HCT116 (cell line): ENCODE measurements at places on chromosomes 5 and 9.

DNA sequence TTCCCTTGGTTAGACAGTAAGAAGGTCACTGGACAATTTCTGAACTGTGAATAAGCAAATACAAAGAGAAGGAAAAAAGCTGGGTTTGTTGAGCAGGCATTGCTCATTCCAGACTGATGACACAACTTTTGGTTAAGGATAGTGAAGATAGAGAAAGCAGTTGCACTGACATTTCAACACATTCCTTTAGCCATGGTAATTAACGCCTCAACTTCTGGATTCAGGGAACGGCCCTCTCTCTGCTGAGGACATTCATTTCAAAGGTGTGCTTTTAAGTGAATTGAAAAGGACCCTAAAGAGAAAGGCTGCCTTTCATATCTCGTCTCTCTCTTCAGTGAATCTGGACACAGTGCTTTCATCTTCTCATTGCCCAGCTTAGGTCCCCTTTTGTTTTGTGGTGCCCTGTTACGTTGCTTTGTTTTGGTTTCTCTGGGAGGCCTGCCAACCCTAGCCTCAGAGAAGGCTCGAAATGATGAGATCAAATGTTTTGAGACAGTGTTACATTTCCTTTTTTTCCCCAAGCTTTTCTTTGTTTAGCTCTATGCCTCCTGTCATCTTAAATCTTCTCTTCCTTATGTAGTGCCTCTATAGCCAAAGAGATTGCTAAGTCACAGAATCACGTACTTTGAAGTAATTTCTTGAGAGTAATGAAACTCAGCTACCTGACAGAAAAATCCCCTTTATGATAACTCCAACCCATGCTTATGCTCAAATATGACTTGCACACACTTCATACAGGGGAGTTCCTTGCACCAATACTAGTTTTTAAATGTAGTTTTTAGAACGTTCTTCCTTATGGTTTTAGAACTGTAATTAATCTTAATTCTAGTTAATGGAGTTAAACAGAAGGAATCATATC lies 94.4 kb upstream of the IFNE start:
- peak; percentile 93 for DNase-seq

GRCh38 chr5:179385914-179386313 lies 40.7 kb upstream of the ADAMTS2 start:
- DNase-seq, result no peak

GRCh38 chr9:126705767-126706697 lies 92.3 kb downstream of the LMX1B start:
- peak; percentile 40 for DNase-seq

- DNase-seq, result no peak
Measured at GRCh38 chr9:6711403-6711802, 46.4 kb upstream of the KDM4C start.

DNA sequence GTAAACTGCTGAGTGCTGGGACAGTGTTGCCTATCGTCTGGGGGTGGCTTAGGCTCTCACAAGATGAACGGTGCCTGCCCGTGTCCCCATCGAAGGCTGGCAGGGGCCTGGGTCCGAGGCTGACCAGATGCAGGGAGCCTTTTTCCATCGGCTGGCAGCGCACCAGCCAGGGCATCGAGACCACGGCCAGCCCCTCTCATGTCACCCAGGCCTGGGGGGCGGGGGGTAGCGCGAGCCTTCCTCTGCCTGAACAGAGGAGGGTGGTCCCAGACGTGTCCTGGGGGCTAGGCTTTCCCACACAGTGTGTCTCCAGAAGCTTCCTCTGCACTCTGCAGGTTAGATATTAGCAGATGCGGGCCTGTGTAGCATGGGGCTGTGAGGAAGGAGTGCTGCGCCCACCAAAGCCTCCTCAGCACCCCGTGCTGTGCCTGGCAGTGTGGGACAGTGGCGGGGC lies 17.3 kb downstream of the FGD3 start:
- no peak for DNase-seq

DNA sequence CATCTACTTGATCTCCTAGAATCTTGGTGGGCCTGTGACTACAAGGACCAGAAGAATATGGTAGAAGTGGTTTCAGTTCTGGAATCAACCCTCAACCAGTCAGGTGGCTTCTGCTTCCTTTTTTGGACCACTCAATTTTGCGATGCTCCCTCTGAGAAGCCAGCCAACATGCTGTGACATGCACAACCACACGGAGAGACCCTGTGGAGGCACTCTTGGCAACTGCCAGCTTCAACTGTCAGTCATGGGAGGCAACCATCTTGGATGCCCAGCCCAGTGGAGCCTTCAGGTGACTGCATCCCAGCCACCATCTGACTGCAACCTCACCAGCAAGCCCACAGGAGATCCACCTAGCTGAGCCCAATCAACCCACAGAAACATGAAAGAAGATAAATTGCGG lies 137.3 kb downstream of the FAM114A2 start:
- no peak for DNase-seq

DNA sequence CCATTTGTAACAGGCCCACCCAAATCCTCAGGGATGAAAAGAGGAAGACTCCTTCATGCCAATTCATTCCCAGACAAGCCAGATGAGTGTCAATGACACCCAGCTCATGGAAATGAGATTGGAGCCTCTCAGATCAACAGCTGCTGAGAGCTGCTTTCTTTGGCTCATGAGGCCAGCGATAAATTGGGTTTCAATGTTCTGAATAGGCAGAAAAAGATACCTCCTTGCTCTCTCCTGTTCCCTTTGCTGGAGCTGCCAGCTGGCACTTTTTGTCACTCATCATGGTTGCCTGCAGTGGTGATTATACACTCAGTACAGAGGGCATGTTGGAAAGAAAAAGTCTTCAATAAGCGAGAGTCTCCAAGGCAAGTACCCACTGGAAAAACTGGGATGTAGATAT lies 47.1 kb downstream of the SH3RF2 start:
- no peak for DNase-seq

DNA sequence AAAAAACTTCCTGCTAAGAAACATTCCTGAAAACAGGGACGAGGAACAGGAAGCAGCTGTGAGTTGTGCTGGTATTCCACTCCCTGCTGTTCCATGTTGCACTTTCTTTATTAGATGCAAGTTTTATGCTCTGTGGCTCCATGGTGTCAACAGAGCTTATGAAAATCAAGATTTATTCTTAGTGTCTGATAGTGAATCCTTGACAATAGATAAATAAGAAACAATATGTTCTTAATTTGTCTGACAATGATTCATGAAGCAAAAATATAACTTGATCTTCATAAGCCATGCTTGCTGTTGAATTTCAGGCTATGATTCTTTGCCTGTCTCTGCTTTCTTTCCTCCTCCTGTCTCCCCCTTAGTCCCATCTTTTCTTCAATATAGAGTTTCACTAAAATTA lies 119.6 kb downstream of the DROSHA start:
- no peak for DNase-seq

GRCh38 chr5:12119657-12120056 lies 215.4 kb upstream of the CTNND2 start:
- no peak for DNase-seq
